Stimulated activated CD8-positive, alpha-beta memory T cell treated with anti-CD3 and anti-CD28 coated beads, Interleukin-4, amount 100 ng/mL, for 48 hours (primary cell): ENCODE measurements at places on chromosomes 2 and 18.
A peak's percentile ranks its signal among the peaks of the same experiment; 100 is the strongest.

DNA sequence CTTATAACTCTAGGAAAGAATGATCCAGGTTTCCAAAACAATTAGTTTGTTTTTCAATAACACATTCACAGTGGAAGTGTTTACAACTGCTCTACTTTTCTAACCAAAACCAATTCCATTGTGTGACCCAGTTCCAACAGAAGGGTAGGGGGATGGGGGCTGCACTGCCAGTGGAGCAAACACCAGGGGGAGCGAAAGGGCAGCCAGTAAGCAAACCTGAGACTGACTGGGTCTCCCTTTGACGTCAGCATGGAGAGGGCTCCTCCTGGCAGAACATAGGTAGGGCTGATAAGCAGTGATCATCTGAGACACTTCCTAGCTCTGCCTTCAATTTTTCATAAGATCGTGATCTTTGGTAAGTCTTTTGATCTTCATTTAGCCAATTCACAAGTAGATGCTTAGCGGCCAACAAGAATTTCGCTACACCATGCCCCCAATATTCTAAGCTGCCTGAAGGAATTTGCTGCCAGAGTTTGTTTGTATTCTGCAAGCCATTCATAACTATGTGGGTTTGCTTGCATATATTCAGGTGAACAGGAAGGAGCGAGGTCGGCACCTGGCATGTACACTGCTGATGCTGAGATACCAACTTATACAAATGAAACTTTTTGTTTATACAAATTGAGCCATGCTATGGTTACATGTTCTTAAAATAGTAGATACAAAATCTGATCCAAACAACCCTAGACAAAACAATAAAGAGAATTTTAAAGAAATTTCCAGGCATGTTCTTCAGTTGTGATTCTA, 45.9 kb downstream of the ST6GAL2 start:
- DNase-seq, result no peak

DNA sequence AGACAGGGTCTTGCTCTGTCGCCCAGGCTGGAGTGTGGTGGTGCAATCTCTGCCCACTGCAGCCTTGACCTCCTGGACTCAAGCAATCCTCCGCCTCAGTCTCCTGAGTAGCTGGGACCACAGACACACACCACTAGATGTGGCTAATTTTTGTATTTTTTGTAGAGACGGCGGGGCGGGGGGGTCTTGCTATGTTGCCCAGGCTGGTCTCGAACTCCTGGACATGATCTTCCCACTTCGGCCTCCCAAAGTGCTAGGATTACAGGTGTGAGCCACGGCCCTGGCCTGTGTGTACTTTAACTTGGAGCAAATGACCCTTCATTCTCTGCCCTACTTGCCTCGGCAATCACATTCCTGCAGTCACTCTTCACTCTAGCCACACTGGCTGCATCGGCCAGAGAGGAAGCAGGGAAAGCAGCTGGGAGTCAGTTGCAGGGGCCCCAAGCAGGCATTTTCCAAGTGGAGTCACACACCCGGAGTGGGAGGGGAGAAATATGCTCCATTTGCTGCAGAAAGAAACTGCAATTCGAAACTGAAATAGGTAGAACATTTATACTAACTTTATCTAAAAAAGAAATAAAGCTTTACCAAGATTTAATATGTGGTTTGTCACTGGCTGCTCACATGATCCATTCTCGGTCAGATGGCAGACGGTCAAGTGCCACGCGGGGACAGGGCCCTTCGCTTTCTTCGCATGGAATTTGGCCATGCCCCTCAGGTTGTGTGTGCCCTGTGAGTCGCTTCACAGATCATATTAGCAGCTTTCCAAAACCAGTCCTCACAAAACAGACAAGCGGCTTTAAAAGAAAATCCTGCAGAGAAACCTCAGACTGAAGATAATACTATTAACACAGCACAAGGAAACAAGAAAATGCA, 37.1 kb downstream of the FAM161A start:
- no peak for DNase-seq

DNA sequence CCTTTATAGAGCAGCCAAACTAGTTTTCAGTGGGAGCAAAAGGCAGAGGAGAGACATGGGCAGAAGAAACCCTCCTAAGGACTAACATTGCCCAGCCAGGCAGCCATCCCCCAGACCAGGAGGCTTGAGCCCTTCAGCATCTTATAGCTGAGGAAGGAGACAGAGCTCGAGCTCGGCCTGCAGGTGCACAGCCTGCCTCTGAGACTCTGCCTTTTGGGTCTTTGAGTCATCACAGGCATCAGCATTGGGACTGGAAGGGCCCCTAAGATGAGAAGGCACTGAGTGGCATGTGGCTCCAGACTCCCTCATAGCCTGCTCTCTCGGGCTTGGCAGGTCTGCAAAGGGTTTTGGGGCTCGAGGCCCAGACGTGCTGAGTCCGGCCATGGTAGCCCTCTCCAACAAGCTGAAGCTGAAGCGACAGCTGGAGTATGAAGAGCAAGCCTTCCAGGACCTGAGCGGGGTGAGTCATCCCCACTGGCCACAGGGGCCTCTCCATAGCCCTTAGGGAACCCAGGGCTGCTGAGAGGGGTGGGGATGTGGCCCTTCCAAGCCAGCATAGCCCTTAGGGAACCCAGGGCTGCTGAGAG, 84.1 kb downstream of the EPAS1 start:
- DNase-seq, result peak; percentile 19

DNA sequence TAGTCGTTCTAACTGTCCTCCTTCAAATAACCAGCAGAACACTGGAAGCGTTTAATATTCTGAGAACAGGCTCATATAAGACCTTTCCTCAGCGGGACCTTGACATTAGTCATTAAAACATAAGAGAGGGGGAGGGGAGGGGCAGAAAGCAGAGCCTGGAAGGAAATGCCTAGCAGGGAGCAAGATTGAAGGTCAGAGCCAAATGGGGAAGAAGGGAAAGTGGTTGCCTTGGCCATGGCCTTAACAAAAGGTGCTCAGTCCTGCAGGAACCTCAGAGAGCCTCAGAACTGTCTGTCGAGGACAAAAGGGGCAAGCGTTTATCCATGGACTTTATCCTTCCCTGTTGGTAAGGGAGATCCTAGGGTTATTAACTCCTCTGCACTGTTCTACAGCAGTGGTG, 856 bp upstream of the PLA2R1 start:
- DNase-seq, result no peak

DNA sequence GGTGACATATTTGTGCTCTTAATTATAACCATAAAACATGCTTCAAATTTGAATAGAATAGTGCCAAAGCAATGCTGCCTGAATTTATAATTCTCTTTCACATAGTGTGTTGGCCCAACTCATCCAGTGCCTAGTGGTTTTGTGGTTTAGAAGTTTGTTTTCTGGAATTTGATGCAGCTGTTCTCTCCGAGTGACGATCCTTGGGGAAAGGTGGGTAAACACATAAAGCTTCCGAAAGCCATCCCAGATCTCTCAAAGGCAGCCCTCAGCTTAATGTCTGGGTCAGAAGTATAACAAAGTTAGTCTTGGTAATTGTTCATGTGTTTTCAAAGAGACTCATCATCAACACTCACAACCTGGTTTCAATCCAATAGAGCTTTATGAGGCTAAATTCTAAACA, 235.6 kb upstream of the CDH2 start:
- no peak for DNase-seq

- DNase-seq, result peak; percentile 83
Measured at GRCh38 chr2:135004005-135004746, 43.1 kb downstream of the MAP3K19 start.

- no peak for DNase-seq
Measured at GRCh38 chr18:58611395-58612131, 17.3 kb downstream of the ALPK2 start.

- DNase-seq, result no peak
Measured at GRCh38 chr2:45575881-45576280, 35.2 kb downstream of the SRBD1 start.
